HS-27A (cell line): ENCODE measurements at places on chromosomes 6 and 20.
A peak's percentile ranks its signal among the peaks of the same experiment; 100 is the strongest.

GRCh38 chr6:127343809-127344659 lies 625 bp upstream of the ECHDC1 start:
- no peak for DNase-seq

- no peak for DNase-seq
Measured at GRCh38 chr20:11124849-11125505, 451.2 kb upstream of the JAG1 start.

DNA sequence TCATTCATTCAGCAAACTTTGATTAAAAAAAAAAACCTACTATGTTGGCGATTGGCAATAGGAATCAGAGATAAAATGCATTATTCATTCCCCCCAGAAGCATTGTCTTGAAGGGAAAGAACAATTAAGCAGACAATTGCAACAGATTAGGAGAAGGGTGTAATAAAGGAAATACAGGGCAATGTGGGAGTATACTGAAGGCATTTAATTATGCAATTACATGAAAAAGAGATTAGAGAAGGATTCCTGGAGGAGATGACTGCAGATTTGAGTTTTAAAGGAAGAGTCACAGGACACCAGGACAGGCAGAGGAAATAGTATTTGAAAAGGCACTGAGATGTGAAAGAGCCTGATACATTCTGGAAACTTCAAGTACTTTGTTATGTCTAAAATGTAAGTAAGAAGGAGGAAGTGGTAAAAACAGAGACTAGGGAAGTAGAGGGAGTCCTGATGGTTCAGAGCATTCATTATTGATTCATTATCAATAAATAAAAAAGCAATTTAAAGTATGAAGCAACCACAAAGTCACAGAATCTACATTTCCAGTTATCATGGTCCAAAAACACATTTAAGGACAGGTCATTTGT lies 43.7 kb downstream of the THEMIS start:
- no peak for DNase-seq

DNA sequence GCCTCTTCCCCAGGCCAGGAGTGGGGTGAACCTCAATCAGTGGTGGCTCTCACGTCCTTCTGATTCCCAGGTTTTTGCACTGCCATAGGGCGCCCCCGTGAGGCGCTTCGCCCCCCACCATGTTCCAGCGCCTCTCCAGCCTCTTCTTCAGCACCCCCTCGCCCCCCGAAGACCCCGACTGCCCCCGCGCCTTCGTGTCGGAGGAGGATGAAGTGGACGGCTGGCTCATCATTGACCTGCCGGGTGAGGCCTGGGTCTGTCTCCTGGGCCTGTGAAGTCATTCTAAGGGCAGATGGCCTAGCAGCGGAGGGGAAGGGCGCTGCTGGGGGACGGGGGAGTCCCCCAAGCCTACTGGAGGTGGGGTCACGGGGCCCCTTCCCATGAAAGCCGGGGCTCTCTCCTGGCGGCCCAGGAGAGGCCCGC lies 4.5 kb downstream of the TP53INP2 start:
- DNase-seq: no peak

DNA sequence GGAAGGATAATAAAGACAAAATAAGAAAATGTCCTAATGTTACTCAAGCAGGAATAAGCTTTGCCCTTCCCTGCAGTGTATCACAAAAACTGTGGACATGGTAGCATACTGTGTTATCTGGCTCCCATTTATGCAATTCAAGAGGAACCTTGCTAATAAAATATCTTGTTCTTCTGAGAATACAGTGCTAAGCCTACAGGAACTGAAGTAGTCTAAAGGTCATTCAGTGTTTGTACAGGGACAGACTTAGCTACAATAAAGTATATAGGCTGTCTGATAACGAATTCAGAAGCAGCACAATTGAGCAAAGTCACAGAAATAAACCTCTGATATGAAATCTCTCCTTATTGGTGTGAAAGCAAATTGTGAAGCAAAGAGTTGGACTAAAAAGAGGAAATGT lies 59.6 kb upstream of the SDHAF4 start:
- no peak for DNase-seq

GRCh38 chr6:11500008-11500407 lies 37.5 kb upstream of the TMEM170B start:
- DNase-seq: no peak

- no peak for DNase-seq
Measured at GRCh38 chr6:4486568-4487315, 289.5 kb upstream of the CDYL start.

- DNase-seq: peak; percentile 79
Measured at GRCh38 chr6:52663120-52663935, 7.6 kb upstream of the TMEM14A start.

DNA sequence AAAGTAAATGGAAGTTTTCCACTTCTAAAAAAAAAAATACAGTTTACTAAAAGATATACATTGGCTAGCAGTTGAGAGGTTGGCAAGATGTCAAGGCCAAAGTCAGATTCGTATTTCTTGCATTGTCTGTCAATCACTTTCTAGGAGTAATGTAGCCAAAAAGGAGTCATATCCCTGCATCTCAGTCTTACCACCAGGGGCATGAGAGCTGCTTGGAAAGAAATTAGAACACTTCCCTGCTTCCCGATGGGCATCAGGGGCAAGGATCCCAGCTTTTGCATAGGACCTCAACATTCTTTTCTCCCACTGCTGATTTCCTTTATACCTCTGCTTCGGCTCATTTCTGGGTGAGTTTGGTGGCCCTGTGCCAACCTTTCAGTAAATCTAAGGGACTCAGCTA lies 581.0 kb upstream of the MAP3K7 start:
- DNase-seq: no peak

GRCh38 chr20:51758978-51759544 lies 9.1 kb downstream of the ATP9A start:
- no peak for DNase-seq

DNA sequence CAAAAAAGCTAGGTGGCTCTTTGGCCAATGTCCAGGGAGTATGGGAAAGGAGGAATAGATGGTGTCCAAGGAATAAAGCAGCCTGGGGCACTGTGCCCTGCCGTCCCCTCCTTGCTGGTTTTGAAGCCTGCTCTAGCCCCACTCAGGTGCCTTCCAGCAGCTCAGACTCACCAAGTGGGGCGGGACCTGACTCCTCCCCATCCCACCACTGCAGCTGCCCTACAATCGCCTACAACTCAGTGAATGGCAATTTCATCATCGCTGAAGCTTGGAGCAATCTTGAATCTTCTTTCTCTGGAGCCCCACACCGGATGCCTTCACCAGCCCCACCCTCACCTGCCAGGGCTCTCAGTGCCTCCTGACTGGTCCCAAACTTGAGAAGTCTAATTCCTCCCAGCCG lies 56.4 kb upstream of the NXT1 start:
- DNase-seq: no peak

DNA sequence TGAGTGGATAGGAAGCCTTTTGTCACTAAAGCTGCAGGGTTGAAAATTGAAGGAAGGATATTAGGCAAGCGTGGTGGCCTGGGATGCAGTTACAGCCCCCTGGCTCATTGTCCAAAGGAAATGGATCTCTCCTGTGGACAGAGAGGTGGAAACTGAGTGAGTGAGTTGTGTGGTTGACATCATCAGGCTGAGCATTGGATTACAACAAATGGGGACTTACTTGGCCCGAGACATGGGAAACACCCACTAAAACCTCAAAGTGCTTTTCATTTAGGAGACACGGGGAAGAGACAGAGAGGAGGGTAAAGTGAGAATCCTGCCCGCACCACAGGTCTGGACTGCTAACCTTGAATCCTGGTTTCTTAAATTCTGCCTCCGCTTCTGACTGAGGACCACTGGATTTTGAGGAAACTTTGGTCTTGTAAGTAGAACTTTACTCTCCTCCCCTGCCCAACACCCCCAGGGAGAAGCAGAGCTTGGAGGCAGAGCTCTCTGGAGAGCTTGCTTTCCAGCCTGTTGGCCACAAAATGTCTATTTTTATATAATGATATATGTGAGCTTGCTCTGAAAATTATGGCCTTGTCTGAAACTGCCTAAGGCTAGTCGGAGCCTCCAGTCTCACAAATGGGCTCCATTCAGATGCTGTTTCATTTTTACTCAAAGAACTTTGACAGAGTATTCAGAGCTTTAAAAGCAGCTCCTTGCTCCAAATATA lies at the start of gene PKIG:
Gene PKIG, plus strand, starts transcription at position 269 of the 715 bp plus-strand sequence. CDS start 31,978 bp downstream, outside the sequence.
- no peak for DNase-seq

DNA sequence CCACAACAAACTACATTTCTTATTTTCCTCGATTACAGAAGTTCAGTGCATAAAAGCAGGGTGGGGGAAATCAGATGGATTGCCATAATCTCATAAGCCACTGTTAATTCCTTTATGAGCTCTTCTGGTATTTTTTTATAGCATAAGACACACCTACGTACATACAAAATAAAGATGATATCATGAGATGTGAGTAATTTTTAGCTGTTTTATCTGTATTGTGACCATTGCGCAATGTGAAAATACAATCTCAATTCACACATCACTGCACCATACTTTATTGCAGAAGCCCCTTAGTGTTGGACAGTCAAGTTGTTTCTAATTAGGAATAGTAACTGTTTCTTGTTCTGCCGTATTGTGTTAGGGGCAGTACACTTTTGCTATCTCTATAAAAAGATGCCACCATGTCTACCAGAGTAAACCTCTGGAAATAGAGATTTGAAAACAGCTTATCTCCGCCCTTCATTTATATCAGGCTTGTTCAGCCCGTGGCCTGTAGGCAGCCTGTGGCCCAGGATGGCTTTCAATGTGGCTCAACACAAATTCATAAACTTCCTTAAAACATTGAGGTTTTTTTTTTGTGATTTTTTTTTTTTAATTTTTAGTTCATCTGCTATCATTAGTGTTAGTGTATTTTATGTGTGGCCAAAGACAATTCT lies 90.4 kb downstream of the FARS2 start:
- no peak for DNase-seq

DNA sequence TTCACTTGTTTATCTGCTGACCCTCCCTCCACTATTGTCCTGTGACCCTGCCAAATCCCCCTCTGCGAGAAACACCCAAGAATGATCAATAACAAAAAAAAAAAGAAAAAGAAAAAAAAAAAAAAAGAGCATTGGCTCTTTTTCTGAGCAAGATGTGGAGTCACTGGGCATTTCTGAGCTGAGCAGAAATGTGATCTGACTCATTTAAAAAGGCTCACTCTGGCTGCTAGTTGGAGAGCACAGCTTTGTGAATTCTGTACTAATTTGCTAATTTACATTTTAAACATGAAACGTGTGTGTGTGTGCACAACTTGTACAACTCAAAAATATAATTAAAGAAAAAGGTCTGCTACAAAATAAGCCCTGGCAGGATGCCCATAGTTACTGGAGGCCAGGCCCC lies 20.2 kb downstream of the SCML4 start:
- DNase-seq: no peak

DNA sequence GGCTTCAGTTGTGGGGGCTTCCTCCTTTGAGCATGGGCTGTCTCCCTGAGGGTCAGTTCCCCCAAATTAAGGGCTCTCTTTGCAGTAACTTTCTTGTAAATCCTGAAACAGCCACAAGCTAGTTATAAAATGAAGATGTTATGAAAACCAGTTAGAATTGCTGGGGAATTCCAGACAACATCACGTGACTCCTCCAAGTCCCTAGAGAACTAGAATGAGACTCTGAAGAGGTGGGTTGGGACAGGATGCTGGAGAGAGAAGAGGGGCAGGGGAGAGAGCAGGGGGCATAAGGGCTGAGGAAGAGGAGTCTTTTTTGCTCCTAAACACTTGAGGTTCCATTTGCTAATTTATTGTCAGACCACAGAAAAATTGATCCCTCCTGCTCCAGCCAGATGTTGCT lies 380.3 kb downstream of the DHX35 start:
- DNase-seq: no peak

DNA sequence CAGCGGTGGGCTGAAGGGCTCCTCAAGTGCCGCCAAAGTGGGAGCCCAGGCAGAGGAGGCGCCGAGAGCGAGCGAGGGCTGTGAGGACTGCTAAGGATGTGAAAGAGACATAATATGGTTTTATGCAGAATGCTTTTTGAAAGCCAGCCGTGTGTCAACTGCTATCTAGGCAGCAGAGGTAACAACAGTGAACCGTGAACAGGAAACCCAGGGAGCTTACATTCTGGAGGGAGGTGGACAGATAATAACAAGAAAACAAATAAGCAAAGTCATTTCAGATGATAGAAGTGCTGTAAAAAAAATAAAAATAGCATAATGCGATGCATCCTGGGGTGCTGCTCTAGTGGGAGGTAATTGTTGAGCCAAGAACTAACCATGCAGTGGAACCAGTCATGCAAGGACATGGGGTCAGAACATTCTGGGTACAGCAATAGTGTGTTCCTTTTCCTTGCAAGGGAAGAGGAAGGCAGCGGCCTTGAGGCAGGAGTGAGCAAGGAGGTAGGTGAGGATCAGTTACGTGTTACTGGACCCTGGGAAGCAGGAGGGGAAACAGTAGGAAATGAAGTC lies 134.4 kb upstream of the TMEM170B start:
- no peak for DNase-seq

- DNase-seq: no peak
Measured at GRCh38 chr6:155466539-155466938, 10.9 kb upstream of the NOX3 start.

GRCh38 chr20:50172347-50173013 lies 18.1 kb upstream of the CEBPB start:
- no peak for DNase-seq

DNA sequence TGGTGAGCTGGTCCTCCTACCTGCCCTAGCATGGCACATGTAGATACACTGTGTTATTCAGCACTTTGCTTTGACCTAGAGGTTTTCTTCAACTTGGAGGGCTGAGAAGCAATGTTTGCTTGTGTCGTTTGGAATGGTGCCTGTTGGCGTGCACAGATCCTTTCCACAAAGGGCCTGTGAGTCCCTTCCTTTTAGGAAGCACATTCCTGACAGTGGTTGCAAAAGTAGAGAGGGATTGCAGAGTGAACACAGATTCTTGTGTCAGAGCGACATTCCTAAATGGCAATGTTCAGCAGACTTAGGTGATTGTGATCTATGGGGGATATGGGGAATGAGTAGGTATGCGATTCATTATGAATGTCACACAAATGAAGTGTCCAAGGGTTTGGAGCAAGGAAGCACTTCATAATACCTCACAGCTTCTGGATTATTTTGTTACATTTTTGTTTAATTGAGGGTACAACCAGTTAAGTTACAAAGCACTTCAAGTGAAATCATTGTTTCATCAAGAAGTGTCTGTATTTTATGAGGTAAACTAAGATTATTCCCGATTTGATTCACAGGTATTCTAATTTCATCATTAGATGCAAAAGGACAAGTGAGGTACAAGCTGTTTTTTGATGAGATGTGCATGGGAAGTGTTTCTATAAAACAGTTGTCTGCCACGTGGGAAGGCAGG lies 713 bp upstream of the RNF144B start:
- no peak for DNase-seq

DNA sequence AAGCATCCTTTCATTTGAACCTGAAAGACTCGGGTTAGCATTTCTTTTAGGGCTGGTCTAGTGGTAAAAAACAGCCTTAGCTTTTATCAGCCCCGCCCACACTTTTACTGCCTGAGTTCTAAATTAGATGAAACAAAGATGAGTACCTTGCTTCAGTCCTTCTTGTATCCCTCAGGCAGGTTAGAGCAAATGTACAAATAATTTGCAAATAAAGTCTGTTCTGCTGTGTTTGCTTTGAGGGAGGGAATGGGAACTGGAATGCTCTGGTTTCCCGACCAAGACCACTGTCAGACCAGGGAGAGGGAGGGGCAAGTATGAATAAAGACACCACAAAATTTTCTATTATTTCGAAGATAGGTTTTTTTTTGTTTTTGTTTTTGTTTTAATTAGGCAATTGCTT lies 85.5 kb upstream of the FLRT3 start:
- no peak for DNase-seq

GRCh38 chr6:11798096-11798495 lies 19.5 kb upstream of the ADTRP start:
- no peak for DNase-seq
